Hypothalamus (tissue), 51 donors: ENCODE measurements at places on chromosomes 7 and 10.

GRCh38 chr7:69260023-69260422 lies 338.3 kb upstream of the AUTS2 start:
- no peak for DNase-seq

DNA sequence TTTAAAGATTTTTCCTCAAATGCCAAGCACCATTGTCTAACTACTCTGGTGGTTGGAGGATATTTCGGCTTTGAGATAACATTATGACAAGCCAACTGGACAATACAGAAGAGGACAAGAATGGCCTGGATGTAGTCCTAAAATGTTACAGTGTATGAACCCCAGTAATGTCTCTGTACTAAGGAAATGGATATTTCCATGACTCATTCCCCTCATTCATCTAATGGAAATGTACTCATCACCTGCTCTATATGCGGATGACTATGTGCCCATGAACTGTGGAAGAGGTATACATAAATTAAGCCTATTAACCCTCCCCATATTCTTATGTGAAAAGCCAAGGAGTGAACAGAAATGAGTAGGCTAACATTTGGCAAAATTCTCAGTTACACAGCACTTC lies 207.9 kb downstream of the CACNA2D1 start:
- DNase-seq = no peak

DNA sequence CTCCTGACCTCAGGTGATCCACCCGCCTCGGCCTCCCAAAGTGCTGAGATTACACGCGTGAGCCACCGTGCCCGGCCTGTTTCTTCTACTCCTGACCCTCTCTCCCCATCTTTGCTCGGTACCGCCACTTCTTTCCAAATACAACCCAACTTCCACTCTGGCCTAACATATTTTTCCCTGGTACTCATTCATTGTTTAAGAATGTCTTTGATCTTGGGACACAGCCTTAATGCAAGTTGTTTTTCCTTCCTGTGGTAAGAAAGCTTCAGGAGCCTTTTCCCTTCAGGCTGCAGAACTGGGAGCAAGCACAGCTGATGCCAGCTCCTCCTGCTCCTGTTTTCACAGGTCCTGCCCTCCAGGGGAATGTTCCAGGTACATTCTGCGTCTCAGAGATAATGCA lies 13.7 kb downstream of the CALML3 start:
- DNase-seq = no peak

DNA sequence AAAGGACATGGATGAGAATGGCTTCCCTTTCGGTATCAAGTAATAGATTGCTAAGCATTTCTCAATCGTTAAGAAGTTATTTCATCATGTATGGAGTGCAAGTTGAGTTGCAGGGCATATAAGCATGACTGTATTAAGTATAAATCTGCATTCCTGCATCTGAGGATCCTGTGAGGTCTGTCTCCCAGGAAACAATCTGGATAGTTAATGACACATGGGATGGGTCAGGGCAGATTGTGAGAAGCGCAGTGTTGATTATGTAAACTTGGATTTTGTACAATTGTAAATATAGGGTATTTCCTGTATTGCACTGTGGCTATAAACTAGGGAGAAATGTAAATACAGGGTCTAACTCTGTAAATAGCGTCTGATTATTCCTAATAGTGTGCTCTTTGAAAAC lies 102.6 kb downstream of the PLXDC2 start:
- no peak for DNase-seq

- no peak for DNase-seq
Observed at GRCh38 chr7:41122256-41122987, 580.5 kb downstream of the INHBA start.

- DNase-seq = no peak
Observed at GRCh38 chr7:141409219-141409618, 142.0 kb upstream of the AGK start.

DNA sequence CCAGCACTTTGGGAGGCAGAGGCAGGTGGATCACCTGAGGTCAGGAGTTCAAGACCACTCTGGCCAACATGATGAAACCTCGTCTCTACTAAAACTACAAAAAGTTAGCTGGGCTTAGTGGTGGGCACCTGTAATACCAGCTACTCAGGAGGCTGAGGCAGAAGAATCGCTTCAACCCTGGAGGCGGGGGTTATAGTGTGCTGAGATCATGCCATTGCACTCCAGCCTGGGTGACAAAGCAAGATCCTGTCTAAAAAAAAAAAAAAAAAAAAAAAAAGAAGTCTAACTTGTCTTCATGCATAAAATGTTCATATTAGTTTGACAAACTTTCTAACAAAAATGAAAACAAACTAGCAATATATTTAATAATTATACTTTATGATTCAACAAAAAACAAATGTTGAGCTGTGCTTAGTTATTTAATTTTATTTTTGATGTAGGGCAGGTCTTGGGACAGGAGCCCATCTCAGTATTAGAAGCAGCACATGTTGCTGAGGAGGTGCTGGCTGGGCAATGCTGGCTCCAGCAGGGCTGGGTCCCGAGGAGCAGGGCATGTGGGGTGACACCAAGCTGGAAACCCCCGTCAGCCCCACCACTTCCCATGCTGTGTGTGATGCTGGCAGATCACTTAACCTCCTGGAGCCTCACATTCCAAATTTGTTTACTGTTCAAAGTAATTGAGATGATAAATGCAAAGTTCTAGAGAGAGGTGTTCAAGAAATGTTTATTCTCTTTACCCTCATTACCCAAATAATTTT lies 335.3 kb upstream of the KLF6 start:
- no peak for DNase-seq

DNA sequence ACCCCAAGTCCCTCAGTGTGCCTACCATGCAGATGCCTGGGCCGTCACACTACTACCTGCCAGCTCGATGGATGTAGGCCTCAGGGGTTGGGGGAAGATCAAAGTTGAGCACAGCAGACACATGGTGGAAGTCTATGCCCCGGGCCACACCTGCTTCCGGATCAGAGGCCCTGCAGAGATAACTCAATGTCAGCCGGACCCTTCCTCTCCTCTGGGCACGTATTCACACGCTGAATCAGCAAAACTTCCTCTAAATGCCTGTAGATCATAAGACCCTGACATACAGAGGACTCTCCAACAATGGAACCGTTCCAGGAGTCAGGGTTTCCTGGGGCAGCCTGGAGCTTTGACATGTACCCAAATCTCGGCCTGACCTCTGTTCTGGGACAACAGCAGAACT lies 3.7 kb downstream of the DDX56 start:
- no peak for DNase-seq

- no peak for DNase-seq
Observed at GRCh38 chr10:128896116-128896795, 570.8 kb upstream of the MGMT start.

- DNase-seq = no peak
Observed at GRCh38 chr10:60384011-60384410, 5.7 kb downstream of the ANK3 start.

DNA sequence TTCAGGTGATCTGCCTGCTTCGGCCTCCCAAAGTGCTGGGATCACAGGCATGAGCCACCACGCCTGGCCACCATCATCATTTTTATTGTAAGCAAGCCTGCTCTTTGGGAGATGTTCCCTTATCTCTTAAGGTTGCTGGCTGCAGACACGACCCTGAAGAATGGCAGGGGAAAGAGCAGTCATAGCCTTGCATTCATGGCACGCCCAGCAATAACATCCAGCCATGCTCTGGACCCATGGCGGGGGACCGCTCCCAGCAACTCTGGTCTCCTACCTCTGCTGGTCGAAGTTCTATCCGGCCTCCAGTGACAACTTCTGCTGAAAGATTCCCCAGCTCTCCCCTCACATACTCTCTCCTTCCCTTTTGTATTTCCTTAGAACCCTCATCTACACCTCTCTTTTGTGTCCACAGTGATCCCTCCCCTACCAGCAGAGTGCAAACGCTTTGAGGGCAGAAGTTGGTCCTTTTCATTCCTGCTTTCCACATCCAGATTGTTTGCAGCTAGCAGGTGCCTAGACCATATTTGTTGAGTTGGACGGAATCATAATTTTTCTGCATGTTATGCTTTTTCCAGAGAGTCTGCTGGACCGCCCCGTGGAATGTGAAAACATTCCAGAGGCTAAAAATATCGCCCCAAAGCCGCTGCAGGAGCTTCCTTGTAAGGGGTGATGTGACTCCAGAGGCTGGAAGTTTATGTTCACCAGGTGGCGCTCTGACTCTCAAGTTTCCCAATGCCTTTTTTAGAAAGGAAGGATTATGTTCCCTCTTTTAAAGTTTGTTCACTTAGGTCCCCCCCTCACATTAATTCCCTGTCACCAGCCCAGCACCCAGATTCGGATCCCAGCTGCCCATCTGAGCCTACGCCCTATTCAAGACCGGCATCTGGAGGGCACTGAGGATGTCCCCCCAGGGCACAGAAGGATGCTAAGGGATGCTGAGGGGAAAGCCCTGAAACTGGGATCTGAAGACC lies 4.3 kb upstream of the MARVELD1 start:
- peak; percentile 12 for DNase-seq

- no peak for DNase-seq
Observed at GRCh38 chr10:50152792-50153272, 85.1 kb downstream of the WASHC2A start.

- DNase-seq = no peak
Observed at GRCh38 chr7:126211875-126212274, 1040.9 kb downstream of the GRM8 start.

DNA sequence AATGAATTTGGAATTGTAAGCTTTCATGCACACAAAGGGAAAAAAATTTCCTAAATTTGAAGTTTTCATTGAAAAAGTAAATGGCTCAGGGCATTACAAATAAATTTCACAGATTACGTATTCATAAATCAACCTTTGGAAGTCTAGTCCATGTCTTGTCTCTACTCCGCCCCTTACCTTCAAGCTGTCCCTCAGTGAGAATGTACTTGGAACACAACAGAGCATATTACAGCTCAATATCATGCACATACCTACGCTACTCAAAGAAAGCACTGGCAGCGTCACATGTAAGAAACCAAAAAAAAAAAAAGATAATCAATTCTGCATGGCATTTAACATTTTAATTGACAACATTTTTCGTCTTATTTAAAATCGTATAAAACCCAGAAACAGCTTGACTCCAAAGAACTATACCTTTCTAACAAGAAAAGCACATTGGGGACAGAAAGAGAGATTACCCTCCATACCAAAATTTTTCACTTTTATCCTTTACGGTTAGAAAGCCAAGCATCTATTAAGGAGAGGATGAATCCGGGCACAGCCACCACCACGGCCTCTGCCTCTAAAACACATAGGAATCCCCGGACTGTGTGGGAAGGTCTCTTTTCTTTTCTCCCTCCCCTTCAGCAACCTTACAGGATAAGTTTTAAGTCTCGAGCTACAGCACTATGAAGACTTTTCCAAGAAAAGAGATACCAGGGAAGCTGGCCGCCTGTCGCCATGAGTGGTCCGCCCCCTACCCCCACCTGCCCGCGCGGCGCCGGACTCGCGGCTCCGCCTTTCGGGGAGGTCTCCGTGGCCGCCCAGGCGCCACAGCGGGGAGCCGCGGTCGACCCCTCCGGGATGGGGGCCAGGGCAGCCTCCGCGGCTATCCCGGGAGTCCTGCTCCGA lies 1.1 kb downstream of the JMJD1C start:
- no peak for DNase-seq

DNA sequence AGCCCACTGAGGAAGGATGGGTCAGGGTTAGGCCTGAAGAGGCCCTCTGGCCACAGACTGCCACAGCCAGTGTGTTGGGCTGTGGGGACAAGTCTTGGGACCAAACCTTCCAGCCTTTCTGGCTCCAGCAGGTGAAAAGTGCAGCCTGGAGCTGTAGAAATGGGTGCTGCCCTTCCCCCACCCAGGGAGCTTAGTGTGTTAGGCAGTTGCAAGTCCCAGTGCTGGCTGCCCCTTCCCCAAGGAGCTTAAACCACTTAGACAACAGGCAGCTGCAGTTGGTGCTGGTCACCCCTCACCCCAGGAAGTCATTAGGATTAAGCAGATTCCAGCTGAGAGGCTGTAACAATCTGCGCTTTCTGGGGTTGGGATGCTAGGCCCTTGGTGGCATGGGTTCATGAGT lies 563.3 kb downstream of the NRG3 start:
- no peak for DNase-seq

- no peak for DNase-seq
Observed at GRCh38 chr7:142030848-142031247, 35.2 kb downstream of the MGAM start.

- peak; percentile 32 for DNase-seq
Observed at GRCh38 chr7:64876792-64877713, 26.0 kb upstream of the ZNF273 start.

DNA sequence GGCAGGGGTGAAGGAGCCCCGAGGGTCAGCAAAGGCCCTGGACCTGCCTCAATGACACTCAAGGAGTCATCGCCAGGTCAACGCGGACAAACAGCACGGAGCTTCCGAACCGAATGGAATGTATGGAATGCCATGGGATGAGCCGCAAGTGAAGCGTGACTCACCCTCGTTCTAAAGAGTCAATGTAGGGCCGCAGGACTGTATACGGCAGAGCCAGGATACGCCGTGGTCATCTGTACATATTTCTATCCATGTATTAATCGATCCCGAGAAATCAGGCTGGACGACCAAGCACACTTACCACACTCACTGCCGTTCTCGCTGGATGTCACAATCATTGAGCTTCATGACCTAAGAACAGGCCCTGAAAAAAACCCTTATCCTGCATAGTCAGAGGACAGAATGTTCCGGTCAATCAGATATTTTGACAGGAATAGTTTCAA lies 4.3 kb downstream of the SNX8 start:
- DNase-seq = no peak

DNA sequence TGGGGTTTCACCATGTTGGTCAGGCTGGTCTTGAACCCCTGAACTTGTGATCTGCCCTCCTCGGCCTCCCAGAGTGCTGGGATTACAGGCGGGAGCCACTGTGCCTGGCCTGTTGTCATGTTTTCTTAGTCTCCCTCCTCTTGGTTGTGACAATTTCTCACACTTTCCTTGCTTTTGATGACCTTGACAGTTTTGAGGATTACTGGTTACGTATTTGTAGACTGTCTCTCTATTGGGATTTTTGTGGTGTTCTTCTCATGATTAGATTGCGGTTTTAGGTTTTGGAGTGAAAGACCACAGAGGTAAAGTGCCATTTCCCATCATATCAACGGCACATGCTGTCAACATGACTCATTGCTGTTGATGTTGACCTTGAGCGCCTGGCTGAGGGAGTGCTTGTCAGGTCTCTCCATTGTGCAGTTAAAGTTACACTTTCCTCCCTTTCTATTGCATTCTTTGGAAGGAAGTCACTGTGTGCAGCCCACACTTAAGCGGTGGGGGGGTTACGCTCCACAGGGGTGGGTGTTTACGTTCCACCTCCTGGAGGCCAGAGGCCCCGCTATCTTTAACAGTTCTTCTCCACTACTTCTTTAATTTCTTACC lies 10.8 kb downstream of the NEURL1 start:
- DNase-seq = no peak
